ENCODE measurements at places on chromosomes 4 and X.

DNA sequence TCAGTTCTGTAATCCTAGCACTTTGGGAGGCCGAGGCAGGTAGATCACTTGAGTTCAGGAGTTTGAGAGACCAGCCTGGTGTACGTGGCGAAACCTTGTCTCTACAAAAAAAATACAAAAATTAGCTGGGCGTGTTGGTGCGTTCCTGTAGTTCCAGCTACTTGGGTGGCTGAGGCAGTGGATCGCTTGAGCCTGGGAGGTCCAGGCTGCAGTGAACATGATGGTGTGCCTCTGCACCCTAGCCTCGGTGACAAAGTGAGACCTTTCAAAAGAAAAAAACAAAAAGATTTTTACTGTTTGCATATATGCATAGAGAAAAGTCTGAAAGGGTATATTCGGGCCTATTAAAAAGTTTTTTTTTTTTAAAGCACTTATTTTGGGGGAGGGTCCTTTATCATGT lies 76.1 kb downstream of the KDM6A start:
- no peak for DNase-seq

- DNase-seq = no peak
Observed at GRCh38 chr4:129218360-129218759, 122.4 kb downstream of the C4orf33 start.

DNA sequence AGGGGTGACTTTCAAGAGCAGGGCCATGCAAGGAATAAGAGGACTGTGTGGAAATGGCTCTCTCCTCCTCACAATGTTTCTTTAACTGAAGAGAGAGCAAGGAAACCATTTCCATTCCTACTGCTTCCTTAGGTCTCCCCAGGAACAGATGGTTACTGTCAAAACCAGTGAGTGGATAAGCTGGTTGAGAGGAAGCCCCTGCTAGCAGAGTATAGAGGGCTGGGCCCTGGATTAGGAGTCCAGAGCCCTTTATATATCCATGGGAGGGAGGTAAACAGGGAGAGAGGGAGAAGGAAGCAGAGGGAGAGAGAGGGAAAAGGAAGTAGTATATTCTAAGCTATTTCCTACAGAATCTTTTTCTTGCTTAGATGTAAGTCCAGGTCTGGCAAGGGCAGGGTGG lies 43.8 kb upstream of the LAS1L start:
- no peak for DNase-seq

DNA sequence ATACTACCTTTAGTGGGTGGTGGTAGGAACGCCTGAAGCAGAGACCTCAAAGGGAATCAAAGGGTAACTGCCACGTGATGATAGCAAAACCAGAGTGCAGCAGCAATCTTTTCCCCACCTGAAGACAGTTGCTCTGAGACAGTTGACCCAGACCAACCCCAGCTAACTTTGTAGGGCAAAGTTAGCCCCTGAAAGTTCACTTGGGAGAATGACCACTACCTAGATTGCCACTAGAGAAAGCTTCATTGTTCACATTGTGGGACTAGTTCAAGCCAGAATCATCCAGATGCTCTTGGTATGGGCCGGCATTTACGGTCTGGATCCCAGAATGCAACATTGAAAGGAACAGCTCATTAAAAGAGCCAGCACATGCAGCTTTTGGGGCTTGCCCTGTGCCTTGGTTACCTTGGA lies 4.1 kb downstream of the SEPTIN6 start:
- no peak for DNase-seq

DNA sequence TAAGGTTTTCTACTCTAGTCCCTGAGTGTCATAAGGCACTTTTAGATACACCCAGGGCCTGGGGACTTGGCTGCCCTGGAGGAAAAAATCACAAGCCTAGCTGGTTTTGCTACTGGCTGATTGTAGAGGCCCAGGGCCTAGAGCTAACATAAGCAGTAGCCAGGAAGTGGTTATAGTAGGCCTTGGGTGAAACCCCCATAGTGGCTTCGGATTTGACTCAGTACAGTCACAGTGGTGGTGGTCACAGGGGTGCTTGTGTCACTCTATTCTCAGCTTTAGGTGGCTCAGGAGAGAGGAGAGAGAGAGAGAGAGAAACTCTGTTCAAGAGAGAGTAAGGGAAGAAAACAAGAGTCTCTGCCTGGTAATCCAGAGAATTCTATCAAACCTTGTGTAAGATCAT lies 194.5 kb upstream of the EDA2R start:
- no peak for DNase-seq

DNA sequence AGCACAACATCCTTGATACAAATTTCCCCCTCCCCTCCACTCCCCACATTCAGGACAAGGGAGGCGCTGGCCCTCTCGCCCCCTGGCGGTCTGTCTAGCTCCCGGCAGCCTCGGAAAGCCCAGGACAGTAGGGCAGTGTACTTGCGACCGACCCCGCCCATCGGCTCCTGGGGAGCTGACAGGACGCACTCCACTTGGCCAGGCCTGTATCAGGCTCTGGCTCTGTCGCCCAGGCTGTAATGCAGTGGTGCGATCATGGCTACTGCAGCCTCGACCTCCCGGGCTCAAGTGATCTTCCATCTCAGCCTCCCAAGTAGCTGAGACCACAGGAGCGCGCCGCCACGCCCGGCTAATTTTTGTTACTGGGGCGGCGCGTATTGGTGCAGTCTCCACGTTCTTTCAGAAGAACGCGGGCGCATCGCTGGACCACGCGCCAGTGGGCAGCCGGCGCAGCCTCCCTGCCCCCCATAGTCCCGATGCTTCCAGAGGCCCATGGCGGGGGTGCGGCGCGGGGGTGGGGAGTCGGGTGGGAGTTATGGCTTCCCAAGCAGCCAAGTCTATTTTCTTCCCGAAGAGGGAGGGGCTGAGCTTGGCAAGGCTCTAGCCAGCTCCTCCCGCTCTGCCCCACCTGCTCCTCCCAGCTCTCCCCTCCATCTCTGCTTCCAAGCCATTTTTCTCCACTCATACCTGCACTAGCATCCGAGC lies 7.8 kb upstream of the AKAP14 start:
- DNase-seq = no peak

GRCh38 chr4:27921231-27921630 lies 1060.6 kb downstream of the STIM2 start:
- no peak for DNase-seq

- DNase-seq = no peak
Observed at GRCh38 chrX:124239324-124239723, 93.1 kb upstream of the TEX13D start.

DNA sequence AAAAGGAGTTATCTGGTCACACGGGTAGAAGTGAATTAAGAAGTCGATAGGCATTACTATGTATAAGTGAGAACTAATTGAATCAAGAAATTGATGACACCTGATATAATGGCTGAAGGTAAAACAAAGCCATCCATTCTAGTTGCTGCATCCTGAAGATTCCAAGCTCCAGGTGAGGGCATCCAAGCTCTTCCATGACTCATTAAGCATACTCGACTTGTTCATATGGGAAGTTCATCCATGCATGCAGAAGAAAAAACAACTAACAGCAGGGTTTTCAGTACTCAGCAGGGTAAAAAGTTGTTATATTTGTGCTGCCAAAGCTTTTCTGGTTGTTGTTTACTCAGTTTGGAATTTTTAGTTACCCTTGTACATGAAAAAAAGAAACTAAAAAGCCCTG lies 508.0 kb upstream of the CXorf51A start:
- no peak for DNase-seq

DNA sequence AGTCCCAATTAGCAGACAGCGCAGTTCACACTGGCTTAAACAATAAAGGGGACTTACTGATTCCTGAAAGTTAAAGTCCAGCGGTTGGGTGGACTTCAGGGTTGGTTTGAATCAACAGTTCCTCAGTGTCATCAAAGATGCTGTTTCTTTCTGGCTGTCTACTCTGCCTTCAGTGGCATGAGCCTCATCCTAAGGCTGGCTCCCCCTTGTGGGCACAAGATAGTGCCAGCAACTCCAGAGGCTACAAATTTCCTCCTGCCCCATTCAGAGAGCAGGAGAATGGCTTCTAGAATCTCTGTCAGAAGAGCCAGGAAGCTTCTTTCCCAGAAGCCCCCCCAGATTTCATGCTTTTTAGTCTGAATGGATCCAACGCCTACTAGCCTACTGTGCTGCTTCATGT lies 82.4 kb upstream of the MTM1 start:
- DNase-seq = no peak

GRCh38 chr4:6201580-6202091 lies 1.3 kb upstream of the JAKMIP1 start:
- no peak for DNase-seq

GRCh38 chr4:76339364-76339763 lies 32.8 kb downstream of the STBD1 start:
- DNase-seq = no peak

DNA sequence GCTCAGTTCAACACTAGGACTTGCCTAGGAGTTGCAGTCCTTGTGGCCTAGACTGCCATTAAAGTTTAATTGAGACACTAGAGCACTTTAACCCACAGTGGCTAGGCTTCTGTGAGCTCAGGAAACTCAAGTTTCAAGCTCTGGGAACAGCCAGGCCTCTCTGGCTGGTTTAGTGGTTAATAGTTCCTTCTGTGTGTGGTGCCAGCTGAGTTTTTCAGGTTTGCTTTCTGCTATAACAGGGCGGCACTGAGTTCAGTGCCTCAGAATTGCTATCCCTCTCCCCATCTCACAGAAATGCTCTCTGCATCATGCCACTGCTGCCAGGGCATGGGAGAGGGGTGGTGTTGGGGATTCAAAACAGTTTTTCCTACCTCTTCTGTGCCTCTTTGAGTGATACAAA lies 15.9 kb downstream of the MMAA start:
- DNase-seq = no peak
